SHP77 (cell line): ENCODE measurements at places on chromosomes 6 and 20.

DNA sequence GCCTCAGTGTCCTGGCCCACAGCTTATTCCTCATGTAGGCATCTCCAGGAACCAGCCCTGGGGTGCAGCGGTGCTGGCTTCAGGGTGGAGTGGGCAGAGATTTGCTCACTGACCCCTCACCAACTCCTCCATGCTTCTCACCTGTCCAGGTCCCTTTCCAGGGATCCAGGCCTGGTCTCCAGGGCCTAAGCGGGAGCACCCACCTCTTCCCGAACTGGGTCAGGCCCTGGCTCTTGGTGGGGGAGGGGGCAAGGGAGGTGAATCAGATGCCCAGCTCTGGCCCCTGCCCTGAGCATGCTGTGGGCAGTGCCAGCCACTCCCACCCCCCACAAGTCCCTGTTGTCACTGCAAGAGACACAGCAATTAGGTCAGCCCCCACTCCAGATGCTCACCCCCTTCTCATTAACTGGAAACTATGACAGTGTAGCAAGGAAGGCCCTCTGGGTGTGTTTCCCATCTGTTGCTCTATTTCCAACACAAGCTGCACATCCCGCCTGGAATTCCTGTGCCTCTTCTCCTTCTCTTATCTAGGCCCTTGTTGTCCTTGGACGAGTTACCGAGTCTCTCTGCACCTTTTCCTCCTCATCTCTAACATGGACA lies 37.0 kb downstream of the MDFI start:
- DNase-seq: no peak

- peak; percentile 62 for DNase-seq
Measured at GRCh38 chr20:1185790-1186334, 1.1 kb upstream of the TMEM74B start.

DNA sequence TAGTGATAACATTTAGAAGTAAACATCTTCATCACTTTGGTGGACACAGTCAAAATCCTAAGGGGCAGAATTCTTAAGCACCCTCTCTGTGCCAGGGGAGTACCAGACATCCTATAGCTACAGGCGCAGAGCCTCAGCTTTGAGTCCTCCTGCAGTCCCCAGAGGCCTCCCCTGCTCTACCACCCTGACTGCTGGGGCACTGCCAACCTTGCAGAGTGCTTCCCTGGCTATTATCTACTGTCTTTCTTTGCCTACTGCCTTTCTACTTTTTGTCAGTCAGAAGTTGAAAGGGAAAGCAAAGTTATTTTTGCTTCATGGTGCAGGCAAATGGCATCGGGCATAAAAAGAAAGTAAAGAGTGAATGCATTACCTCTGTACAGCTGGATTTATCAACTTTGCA lies 80.1 kb downstream of the AIG1 start:
- DNase-seq: no peak

- no peak for DNase-seq
Measured at GRCh38 chr6:147643341-147644200, 135.1 kb downstream of the SAMD5 start.

GRCh38 chr6:165895421-165896165 lies 232.6 kb upstream of the PDE10A start:
- DNase-seq: no peak

GRCh38 chr6:68038815-68039408 lies 596.2 kb upstream of the ADGRB3 start:
- DNase-seq: no peak

DNA sequence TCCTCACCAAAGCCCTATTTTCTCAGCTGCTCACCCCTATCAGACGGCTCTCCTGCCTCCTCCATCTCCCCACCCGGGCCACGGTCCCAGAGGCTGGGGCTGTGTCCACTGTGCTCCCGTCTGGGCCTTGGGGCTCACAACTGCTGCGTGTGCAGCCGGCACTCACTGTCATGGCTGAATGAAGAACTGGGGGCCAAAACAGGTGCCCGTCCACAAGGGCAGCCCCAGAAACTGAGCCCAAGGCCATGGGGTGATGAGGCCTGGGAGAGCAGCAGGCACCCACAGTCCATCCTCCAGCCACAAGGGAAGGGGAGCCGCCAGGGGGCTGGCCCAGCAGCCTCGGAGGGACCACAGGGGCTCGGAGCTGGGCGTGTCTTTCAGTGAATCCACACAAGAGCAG lies 159.5 kb downstream of the DLL1 start:
- no peak for DNase-seq

- DNase-seq: no peak
Measured at GRCh38 chr20:14113416-14113815, 118.1 kb downstream of the MACROD2 start.

DNA sequence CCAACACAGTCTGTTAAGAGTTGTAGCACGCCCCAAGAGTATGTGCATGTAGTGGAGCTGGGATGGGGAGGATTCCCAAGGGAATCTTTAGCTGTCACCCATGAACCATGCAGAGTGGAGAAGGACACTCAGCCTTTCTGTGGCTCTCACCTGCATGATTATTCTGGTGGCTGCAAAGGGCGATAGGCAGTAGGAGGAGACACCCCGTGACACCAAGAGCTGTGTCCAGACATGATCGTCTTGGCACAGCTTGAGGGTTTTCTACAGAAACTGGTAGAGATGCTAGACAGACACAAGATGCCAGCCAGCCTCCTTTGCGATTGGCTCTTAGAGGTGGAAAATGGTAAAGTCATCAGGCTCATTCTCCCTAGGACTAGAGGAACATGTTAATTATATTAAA lies 3.1 kb upstream of the CSE1L start:
- no peak for DNase-seq

DNA sequence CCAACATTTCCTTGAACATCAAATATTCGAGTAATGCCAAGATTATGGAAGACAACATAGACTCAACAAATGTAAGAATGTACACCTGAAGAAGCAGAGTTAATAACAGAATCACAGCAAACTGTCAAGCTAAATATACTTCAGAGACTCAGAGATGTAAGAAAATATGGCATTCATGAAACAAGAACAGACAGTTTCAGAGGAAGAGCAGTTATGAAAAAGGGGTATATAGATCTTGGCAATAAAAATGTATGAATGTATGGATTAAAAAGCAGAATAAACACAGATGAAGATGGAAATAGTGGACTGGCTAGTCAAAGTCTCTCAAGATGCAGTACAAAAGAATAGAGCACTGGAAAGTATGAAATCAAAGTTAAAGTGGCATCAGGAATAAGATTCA lies 18.4 kb downstream of the RRAGD start:
- DNase-seq: no peak

DNA sequence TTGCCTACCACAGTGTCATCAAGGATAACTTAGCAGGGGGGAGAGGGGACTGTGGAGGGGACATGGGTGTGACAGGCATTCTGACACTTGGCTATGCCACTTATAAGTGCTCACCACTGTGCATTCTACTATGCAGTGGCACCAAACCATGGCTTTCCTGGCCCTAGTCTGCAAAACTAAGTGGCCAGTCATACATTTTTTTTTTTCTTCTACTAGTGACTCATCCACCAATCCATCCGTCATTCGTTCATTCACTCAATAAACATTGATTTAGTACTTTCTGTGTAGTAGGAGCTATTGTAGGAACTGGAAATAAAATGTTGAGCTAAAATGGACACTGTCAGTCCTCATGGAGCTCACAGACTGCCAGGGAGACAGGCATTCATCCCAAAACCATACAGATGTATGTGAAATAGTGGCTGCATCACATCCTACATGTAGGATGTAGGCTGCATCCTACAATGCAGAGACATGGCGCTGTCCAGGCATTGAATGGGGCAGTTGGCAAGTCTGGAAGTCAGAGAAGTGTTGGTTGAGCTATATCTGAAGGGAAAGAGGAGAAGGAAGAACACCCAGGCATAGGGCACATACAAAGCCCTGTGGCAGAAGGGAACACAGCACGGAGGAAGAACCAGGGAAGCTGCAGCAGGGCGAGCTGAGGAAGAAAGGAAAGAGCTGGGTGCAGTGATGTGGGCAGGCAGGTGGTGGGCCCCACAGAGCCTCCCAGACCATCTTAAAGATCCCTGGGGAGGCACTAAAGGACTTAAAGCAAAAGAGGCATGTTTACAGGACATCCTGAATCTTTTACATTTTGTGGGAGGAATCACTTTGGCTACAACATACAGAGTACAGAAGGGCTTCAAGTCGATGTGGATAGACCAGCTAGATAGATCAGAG lies 224.4 kb downstream of the UST start:
- DNase-seq: no peak

DNA sequence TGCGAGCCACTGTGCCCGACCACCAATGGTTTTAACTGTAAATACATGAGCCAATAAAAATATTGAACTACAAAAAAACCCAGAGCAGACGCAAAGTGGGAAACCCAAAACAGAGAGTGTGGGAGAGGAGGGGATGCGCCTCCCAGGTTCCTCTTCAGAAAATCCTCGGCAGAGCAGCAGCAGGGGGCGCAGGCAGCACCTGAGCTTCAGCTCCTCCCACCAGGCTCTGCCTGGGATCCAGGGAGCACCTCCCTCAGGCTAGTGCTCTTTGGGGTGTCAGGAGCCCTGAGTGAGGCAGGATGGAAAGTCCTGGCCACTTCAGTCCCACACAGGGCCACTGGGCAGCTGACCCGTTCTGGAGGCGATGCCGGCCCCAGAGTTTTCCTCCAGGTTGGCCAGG lies 536.9 kb upstream of the CDH4 start:
- no peak for DNase-seq

DNA sequence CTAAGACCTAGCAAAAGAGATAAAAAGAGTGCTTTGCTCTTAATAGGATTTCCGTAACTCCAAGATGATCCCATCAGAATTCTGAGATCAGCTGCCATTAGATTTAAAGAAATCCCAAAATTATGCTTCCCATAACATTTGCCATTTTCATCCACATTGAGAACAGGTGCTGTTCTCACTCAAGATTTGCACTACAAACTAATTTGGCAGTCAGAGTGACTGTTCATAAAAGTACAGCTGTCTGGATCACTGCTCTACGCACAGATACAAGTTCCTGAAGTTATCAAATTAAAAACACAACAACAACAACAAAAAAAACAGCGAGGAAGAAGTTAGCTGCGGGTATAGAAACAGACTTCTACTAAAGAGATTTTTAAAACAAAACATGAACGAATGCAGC lies 58.1 kb downstream of the ASCC3 start:
- no peak for DNase-seq

- no peak for DNase-seq
Measured at GRCh38 chr6:30703821-30704220, 13.0 kb upstream of the NRM start.

GRCh38 chr20:33901132-33901523 lies 90.0 kb downstream of the CHMP4B start:
- DNase-seq: no peak

- DNase-seq: no peak
Measured at GRCh38 chr6:44157152-44157521, 1.5 kb upstream of the CAPN11 start.

DNA sequence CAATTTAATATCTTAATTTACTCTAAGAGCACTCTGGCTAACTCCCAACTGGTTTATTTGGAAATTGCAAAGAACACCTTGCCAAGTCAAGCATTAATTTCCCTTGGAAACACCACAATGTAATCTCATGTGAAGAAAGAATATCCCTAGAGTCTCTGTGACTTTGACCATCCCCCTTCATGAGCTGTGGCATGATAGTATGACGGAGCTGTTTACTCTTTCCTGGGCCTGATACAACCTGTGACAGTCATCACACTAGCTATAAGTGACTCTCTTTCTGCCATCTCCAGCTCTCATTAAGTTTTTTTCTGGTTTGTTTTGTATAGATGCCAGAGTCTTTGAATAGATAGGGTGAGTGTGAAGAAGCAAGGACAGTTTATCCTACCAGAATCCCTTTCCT lies 470.3 kb upstream of the JARID2 start:
- DNase-seq: no peak

GRCh38 chr6:45901767-45902650 lies 113.7 kb downstream of the CLIC5 start:
- no peak for DNase-seq

GRCh38 chr20:11452326-11452725 lies 465.4 kb upstream of the BTBD3 start:
- no peak for DNase-seq

GRCh38 chr6:43091436-43091991 lies 15.4 kb downstream of the PTK7 start:
- DNase-seq: no peak

- no peak for DNase-seq
Measured at GRCh38 chr6:142695016-142695415, 250.0 kb downstream of the HIVEP2 start.

- DNase-seq: no peak
Measured at GRCh38 chr6:44795326-44795725, 407.8 kb downstream of the CDC5L start.

DNA sequence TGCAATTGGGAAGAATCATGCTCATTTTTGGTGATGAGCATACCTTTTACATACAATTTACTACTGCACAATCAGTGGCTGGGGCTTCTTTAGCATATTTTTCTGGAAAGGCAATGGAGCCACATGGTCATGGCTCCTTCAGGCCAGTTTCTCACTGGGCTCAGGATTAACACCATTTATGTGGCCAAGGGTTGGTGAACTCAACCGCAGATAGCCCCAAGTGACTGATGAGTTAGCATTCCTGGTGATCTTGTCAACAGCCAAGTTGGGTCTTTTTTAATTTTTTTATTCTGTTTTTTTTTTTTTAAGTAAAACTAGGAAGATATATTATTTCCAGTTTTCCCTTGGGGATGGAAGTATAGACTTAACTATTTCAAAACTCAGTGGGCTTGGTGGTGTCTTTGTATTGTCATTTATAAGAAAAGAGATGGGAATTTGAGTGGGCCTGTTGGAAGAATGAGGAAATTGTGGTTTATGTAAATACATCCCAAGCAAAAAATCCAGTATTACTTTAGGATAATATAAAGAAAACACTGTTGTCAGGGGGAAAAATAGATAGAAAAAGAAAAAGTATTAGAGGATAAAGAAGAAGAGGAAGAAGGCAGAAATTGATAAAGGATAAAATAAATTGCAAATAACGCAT lies 397.4 kb downstream of the MAFB start:
- DNase-seq: no peak

DNA sequence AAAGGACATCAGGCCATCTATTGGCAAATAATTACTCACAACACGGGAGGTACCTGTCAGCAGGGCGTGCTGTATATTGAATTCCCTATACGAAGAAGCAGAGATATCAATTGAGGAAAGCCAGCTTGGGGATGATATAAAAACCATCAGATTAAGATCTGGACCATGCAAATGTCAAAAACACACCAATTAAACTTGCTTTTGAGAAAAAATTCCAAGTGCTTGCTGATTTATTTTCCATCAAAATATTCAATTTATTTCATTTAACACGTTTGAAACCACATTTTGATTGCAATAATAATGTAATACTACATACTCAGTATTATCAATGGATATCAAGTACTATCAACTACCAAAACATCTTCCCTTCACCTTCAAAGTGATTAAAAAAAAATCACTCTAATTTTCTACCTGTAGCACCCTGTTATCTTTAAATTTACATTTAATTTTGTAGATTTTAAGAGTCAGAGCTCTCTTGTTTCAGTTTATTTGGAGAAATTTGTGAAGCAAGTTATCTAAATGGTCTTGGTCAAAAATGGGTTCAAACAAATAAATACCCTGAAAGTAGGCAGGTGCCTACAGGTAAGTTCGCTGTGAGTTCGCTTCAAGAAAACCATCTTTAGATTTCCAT lies 6.8 kb upstream of the TBX18 start:
- peak; percentile 16 for DNase-seq

GRCh38 chr6:24923885-24924401 lies 11.8 kb downstream of the RIPOR2 start:
- DNase-seq: no peak

- DNase-seq: peak; percentile 65
Measured at GRCh38 chr6:3250231-3250675, 8.5 kb upstream of the PSMG4 start.

- no peak for DNase-seq
Measured at GRCh38 chr6:105493736-105494135, 90.9 kb upstream of the PREP start.

GRCh38 chr6:141532211-141532610 lies 600.5 kb upstream of the GJE1 start:
- DNase-seq: no peak
